Stimulated activated CD4-positive, alpha-beta T cell treated with anti-CD3 and anti-CD28 coated beads, Interleukin-4, amount 100 ng/mL, for 48 hours (primary cell): ENCODE measurements at places on chromosomes 7 and 10.

GRCh38 chr7:73844131-73844547, 1.8 kb upstream of the METTL27 start:
- DNase-seq, result no peak

- no peak for DNase-seq
Measured at GRCh38 chr7:127761196-127761595, 109.2 kb downstream of the SND1 start.

DNA sequence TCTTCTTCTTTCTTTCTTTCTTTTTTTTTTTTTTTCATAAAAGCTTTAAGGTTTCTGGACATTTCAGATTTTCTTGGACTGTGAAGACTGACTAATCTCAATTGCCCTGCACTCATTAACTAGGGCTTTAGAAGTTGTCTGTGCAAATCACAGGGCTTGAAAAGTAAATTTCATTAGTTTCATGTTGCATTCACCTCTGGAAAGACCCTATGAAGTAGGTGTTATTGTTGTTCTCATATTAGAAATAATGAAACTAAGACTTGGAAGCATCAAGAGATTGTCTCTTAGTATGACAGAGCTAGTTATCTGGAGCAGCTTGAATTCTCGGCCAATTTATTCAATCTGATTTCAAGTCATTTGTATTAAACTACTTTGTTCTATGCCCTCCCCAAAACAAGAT, 28.2 kb upstream of the SEMA3D start:
- no peak for DNase-seq

- DNase-seq, result no peak
Measured at GRCh38 chr10:104766341-104766740, 125.3 kb downstream of the SORCS3 start.

DNA sequence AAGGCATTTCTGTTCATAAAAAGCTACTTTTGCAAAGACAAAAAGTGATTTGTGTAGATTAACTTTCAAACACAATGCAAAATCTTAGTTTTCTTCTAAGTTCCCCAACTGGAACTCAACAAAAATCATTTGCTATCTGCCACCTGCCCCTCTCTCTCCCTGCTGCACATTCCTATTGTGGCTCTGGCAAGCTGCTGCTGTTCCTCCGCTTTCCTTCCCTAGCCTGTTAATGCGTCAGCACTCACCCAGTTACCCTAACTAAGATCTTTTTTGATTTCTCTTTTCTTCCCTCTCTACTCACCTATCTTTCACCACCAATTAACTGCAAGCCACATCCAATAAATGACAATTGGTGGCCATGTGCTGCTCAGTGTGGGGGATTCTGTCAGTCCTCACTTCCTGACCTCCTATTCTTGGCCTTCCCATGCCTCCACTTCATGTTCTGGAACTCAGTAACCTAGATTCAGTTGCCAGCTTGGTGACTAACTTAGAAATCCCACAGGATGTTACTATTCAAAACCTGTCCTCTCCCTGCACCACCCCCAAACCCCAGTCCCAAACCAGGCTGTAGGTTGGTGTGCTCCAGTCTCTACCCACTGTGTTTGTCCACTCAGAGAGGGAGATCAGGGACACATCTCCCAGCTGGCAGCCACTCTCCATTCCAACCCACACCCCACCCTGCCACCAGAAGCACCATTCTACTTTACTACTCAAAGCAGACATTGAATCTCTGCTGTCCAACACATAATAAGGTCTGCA, 140.2 kb upstream of the CTTNBP2 start:
- DNase-seq, result no peak

DNA sequence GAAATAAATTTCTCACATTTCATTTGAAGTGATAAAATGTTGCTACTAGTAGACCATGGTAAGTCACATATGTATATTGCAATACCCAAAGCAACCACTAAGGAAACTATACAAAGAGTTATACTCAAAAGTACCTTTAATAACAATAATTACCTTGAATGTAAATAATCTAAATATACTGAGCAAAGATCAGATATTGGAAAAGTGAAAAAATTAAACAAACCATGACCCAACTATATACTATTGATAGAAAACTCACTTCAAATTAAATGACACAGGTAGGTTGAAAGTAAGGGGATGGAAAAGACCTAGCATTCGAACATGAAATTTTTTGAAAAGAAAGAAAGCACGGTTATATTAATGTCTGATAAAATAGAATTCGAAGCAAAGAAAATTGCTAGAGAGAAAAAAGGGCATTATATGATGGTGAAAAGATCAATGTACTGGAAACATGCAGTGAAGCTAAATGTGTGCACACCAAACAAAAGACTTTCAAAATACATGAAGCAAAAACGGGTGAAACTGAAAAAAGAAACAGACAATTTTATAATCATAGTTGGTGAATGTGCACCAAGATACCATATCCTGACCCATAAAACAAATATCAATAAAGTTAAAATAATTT, 29.1 kb downstream of the TFPI2 start:
- no peak for DNase-seq

DNA sequence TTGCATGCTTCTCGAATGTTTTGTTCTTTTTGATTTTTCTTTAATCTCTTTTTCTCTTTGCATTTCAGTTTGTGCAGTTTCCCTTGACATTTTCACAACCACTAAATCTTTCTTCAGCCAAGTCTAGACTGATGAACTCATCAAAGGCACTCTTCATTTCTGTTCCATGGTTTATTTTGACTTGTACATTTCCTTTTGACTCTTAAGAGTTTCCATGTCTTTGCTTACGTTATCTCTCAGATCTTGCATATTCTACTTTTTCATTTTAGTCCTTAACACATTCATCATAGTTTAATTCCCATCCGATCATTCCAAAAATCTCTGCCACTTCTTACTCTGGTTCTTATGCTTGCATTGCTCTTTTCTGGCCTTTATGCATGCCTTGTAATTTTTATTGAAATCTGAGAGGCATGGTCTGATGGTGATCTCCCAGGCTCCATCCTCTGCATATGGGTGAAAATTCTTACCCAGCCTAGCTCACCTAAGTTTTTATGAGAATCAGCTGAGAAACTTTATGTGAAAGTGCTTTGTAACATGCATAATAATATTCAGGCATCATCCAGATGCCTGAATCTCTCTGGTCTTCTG, 202.8 kb upstream of the IGFBP3 start:
- DNase-seq, result no peak

GRCh38 chr10:126704649-126705048, 34.2 kb upstream of the C10orf90 start:
- DNase-seq, result no peak

GRCh38 chr7:105829681-105830322, 46.6 kb downstream of the ATXN7L1 start:
- no peak for DNase-seq
